ENCODE measurements at places on chromosomes 4 and X. TPM values are rescaled to one million over a fixed set of nuclear protein-coding genes. Genes with fewer than 3 reads are reported as not detected.

- peaks cover 3% of the 10 kb centered on the region for H3K27me3 ChIP-seq
- no peak overlapping the region for H3K4me3 ChIP-seq
- H3K27ac ChIP-seq, result no peak overlapping the region
- H3K36me3 ChIP-seq, result no peaks in the 10 kb centered on the region
Measured at GRCh38 chr4:16890651-16891050, 7.8 kb downstream of the LDB2 start.

DNA sequence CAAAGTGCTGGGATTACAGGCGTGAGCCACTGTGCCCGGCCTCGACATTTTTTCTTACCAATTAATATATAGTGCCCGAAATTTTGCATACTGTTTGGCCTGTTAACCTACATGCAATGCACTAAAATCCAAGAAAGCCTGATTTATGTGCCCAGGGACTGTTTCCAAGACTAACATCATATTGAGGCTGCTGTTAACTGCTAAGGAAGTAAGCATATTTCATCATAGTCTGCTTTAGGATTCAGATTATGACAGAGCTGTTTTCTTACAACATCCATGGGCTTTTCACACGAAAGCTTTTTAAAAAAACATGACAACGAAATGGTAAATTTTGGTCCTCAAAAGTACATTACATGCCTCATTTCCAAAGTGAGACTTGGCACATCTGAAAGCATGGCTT is 84.4 kb downstream of the STOX2 start:
- H3K27me3 ChIP-seq, result peaks cover 9% of the 10 kb centered on the region
- no peaks in the 10 kb centered on the region for H3K36me3 ChIP-seq
- H3K27ac ChIP-seq, result no peak overlapping the region
- H3K4me1 ChIP-seq, result no peaks in the 10 kb centered on the region
- DNase-seq, result no peak

- no peak for DNase-seq
- H3K36me3 ChIP-seq, result no peaks in the 10 kb centered on the region
- no peaks in the 10 kb centered on the region for H3K27me3 ChIP-seq
Measured at GRCh38 chrX:13346646-13347045, 26.8 kb upstream of the ATXN3L start.

- H3K4me3 ChIP-seq, result no peak overlapping the region
- no peak for DNase-seq
- H3K27me3 ChIP-seq, result no peaks in the 10 kb centered on the region
- H3K4me1 ChIP-seq, result peaks cover 9% of the 10 kb centered on the region
Measured at GRCh38 chr4:67660418-67660817, 40.5 kb downstream of the UBA6 start.

DNA sequence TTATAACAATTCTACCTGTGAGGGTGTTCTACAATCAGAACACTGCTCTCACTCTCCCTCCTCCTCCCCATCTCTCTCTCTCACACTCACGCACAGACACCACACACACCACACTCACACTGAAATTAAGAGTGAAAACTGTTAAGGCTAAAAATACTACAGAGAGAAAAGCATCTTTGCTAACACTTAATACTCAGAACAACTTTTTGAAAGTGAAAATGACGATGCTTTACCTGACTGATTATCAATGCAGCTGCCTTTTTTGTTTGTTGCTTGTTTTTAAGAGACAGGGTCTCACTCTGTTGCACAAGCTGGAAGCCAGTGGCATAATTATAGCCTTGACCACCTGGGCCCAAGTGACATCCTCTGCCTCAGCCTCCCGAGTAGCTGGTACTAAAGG is 222.4 kb downstream of the APBB2 start:
- H3K27ac ChIP-seq, result no peak overlapping the region
- H3K27me3 ChIP-seq, result peaks cover 5% of the 10 kb centered on the region
- H3K4me1 ChIP-seq, result no peaks in the 10 kb centered on the region

- H3K4me1 ChIP-seq, result peaks cover 10% of the 10 kb centered on the region
- H3K27ac ChIP-seq, result no peak overlapping the region
- no peak for DNase-seq
- no peaks in the 10 kb centered on the region for H3K27me3 ChIP-seq
Measured at GRCh38 chrX:24189490-24189889, 40.0 kb downstream of the ZFX start.

GRCh38 chrX:148192547-148192946 is 211.4 kb downstream of the FMR1NB start:
- no peak for DNase-seq
- H3K4me1 ChIP-seq, result no peaks in the 10 kb centered on the region
- no peaks in the 10 kb centered on the region for H3K36me3 ChIP-seq

DNA sequence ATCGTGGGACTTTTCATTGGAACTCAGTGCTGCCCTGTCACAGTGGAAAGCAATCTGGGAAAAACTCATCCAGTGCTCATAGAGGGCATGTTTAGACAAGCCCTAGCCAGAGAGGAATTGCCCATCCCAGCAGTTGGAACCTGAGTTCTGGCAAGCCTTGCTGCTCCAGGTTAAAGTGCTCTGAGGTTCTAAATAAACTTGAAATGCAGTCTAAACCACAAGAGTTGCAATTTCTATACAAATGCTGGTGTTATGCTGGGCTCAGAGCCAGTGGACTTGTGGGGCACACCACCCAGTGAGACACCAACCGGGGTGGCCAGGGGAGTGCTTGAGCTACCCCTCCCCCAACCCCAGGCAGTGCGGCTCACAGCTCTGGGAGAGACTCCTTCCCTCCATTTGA is 142.8 kb upstream of the PPP1R2C start:
- no peak for DNase-seq
- H3K4me3 ChIP-seq, result no peak overlapping the region
- peaks cover 15% of the 10 kb centered on the region for H3K36me3 ChIP-seq
- no peaks in the 10 kb centered on the region for H3K27me3 ChIP-seq
- no peaks in the 10 kb centered on the region for H3K4me1 ChIP-seq
- no peak overlapping the region for H3K27ac ChIP-seq

The IBSP gene
- total RNA-seq, result not detected

The LEF1 gene
- total RNA-seq, result 30.6 TPM

Data from activated CD8-positive, alpha-beta memory T cell treated with anti-CD3 and anti-CD28 coated beads, Interleukin-2, amount 10 ng/mL, durations not matched to agents 7 days and 5 days (primary cell).